ENCODE measurements at places on chromosomes 5 and 9. TPM values are rescaled to one million over a fixed set of nuclear protein-coding genes. Genes with fewer than 3 reads are reported as not detected.

DNA sequence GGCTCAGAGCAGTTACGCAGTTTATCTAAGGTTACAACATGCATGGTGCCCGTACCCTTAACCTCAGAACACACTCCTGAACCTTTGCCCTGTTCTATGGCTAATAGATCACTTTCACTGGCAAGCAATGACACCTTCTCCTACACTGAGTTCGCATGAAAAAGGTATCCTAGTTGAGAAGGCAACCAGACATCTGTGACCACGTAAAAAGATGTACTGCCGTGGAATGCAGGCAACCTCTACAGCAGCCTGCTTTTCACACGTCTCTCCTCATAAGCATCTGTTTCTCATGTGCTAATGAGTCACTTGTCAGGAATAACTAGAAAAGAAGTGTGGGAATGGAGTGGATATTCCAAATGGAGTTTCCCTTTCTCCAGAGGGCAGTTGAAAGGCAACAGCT is 71.4 kb downstream of the FBXO38 start:
- no peaks in the 10 kb centered on the region for H3K36me3 ChIP-seq
- H3K27ac ChIP-seq = no peak overlapping the region
- no peaks in the 10 kb centered on the region for H3K4me1 ChIP-seq

Gene TBCA
- 79.8 TPM for total RNA-seq

- no peaks in the 10 kb centered on the region for H3K27me3 ChIP-seq
- no peaks in the 10 kb centered on the region for H3K36me3 ChIP-seq
- H3K27ac ChIP-seq = no peak overlapping the region
- no peak overlapping the region for H3K4me3 ChIP-seq
Observed at GRCh38 chr5:53090229-53090628, 19.3 kb downstream of the MOCS2 start.

Gene TMC1
- not detected for total RNA-seq

DNA sequence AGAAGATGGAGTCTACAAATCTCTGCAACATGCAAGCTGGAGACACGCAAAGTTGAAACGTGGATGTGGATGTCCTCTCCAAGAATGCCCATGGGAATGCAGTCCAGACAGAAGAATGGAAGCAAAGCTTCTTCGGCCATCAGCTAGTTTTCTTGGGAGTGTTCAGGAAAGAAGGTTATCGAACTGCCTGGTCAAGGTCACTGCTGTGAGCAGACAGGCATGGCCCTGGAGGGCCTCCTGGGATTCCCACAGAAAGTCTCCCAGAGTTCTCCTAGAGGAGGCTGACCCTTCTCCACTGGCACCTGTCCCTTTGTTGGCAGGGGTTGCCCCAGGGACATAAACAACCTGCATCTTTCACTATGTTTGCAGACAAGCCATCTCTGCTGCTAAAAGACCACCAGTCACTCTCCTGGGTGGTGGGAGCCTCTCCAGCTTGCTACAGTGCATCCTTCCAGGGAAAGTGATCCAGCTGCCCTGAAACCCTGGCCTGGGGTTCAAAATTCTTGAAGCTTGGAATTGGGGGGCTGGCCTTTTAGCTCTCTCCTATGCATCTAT is 265.8 kb downstream of the SYK start:
- no peak overlapping the region for H3K27ac ChIP-seq
- H3K4me1 ChIP-seq = no peaks in the 10 kb centered on the region
- no peak for DNase-seq
- H3K36me3 ChIP-seq = no peaks in the 10 kb centered on the region
- H3K27me3 ChIP-seq = no peaks in the 10 kb centered on the region

- DNase-seq = no peak
- no peaks in the 10 kb centered on the region for H3K27me3 ChIP-seq
- H3K4me3 ChIP-seq = no peak overlapping the region
- H3K36me3 ChIP-seq = no peaks in the 10 kb centered on the region
- H3K4me1 ChIP-seq = no peaks in the 10 kb centered on the region
- no peak overlapping the region for H3K27ac ChIP-seq
Observed at GRCh38 chr5:127754259-127754658, 51.1 kb downstream of the CCDC192 start.

Gene IGFBPL1
- not detected for total RNA-seq

- H3K4me1 ChIP-seq = no peaks in the 10 kb centered on the region
- no peak for DNase-seq
- H3K27me3 ChIP-seq = no peaks in the 10 kb centered on the region
Observed at GRCh38 chr9:120100595-120100994, 479.4 kb downstream of the CDK5RAP2 start.

DNA sequence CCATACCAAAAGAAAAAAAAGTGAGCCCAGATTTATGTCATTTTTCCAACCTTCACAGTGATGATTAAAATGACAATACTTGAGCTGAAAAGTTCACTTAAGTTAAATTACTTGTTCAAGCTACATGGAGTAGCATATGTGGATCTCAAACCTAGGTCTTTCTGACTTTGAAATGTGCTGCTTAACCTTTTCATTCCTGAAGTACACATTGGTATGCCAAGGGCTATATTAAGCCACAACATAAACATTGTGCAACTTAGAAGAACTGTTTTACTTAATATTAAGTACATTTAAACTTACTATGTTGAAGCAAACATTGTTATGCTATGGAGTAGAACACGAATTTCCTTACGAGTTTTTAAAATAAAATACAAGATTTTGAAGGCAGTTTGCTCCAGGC is 105.0 kb downstream of the GIN1 start:
- H3K4me1 ChIP-seq = no peaks in the 10 kb centered on the region
- H3K27me3 ChIP-seq = no peaks in the 10 kb centered on the region
- H3K36me3 ChIP-seq = peaks cover 3% of the 10 kb centered on the region
- H3K27ac ChIP-seq = no peak overlapping the region

Gene DAB2IP
- not detected for total RNA-seq
